Renal cortical epithelial cell (primary cell): ENCODE measurements at places on chromosomes 5 and 9.

DNA sequence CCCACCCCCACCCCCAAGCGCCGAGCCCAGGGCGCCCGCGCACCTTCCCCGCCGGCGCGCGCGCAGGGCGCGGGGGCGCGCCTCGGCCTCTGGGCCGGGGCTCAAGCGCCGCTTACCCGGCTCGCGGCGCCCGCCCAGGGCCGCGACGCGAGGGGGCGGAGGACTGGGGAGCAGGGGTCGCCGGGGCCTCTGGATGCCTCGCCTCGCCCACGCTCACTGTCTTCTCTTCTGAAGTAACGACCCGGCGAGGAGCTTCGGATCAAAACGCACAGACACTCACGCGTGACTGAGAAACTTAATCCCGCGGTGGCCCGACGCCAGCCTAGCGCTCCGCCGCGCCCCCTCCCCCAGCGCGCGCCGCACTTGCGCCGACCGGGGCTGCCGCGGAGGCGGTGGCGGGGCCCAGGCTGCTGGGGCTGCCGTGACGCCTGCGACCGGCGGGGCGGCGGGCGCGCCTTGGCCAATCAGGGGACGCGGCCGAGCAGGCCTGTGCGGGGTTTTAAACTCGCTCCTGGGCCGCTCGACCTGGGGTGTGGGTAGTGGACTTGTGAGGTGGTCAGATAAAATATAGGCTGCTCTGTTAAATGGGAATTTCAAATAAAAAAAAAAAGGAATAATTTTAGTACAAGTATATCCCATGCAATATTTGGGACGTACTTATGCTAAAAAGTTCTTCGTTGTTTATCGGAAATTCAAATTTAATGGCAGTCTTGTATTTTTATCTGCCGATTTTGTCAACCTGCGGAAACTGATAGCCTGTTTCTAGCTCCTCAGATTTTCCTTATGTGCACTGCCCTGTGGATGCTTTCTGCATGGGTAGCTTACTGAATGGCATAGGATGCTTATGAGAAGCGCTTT lies at the start of gene MPDZ:
Gene MPDZ, minus strand, starts transcription at position 409 of the 858 bp plus-strand sequence. CDS start 29,377 bp downstream, outside the sequence.
- DNase-seq = no peak

- no peak for DNase-seq
Measured at GRCh38 chr5:31059889-31060288, 133.6 kb upstream of the CDH6 start.

DNA sequence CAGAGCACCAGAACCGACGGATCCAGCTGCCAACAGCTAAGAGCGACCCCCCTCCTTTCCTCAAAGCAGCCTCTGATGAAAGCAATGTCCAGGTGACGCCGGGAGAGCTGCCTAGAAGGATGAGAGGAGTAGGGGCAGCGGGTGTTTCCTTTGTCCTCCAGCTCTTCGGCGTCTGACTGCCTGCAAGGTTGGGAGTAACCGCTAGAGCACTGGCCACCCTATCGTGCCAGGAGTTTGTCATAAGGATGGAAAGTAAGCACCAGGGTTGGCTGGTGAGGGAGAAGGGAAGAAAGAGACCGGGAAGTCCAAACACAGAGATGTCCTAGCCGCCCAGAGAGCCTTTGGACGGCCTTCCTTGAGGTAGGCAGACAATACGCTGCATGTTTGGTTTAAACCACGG lies 10.8 kb downstream of the MRPL36 start:
- no peak for DNase-seq

DNA sequence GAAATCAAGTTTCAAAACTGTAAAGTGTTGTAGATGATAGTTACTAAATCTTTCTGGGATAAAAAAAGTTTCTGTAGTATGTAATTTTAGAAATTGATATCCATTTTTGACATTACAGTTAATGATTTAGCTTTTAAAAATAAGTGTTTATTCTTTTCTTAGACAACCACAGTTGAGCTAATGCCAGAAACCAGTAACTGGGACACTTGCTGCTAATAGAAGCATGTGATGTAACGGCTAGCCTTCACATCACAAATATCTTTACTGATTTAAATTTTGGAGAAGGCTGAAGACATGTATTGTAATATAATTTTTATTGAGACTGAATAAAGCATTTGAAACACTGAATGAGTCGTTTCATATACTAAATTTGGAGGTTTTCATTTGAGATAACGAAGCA lies 18.8 kb downstream of the CSNK1G3 start:
- no peak for DNase-seq

GRCh38 chr9:89525446-89526374 lies 27.8 kb upstream of the SEMA4D start:
- no peak for DNase-seq

DNA sequence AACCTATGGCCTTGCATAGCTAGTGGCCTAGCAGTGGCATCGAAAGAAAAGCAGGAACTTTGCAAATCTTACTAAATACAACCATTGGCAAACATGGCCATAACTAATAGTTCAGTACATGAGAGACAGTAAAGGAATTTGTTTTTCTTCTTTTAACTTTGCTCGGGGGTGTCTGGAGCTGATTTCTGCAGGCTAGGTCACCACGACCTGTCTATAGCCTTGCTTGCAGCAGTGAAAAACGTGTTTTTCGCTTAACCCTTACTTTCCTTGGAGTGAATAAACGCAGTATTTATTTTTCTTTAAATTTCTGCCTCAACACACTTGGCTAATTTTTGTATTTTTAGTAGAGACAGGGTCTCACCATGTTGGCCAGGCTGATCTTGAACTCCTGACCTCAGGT lies 19.9 kb downstream of the NAIF1 start:
- DNase-seq = no peak

- no peak for DNase-seq
Measured at GRCh38 chr9:21801683-21802417, 586 bp upstream of the MTAP start.

- DNase-seq = no peak
Measured at GRCh38 chr5:92599217-92599810, 981.7 kb downstream of the NR2F1-AS1 start.

DNA sequence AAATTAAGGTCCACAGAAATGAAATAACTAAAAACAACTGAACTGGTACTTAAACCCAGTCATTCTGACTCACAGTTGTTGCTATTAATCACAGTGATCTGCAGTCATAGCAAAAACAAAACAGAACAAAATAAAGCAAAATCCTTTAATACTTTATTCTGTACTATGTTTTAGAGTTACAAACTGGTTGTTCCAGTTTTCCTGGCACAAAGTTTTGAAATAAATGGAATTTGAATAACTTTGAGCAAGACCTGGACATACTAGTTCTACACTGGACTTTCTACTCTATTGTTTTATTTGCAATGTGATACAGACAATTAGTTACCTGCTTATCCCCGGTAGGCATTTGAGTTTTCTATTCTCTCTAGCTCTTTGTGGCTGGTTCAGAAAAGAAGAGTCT lies 147.9 kb downstream of the DMRT2 start:
- peak; percentile 78 for DNase-seq

DNA sequence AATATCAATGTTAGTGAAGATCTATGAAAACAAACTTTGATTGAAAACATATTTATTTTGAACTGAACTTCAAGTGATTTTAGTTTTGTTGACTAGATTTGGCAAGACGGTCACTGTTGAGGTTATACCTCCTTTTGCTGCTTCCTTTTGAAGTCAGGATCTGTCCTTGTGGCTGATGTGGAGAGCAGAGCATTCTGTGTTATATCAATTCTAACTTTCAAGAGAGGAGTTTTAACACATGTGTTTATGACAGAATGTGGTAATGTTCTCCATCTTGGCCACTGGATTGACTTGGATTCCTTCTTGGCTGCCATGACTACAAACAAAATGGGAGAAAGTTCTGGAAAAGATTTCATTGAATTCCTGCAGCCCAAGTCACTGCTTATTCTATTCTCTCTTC lies 104.0 kb upstream of the ACTBL2 start:
- no peak for DNase-seq

- no peak for DNase-seq
Measured at GRCh38 chr9:23784962-23785361, 41.1 kb downstream of the ELAVL2 start.

DNA sequence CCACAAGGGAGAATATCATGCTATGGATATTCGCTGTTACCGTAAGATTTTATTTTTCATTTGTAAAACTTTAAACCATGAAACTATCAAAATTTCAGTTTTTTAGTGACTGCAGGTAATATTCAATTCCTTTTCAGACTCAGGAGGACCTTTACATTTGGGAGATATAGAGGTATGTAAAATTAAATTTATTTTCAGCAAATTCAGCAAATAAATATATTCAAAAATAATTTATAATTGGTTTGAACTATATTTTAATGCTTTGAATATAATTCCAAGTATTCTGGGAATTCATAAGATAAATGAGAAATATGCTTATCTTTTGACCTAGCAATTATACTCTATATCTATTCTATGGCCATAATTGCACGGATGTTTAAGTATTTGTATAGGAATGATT lies 7.6 kb downstream of the RFESD start:
- no peak for DNase-seq
